Cardiac fibroblast (primary cell): ENCODE measurements at places on chromosomes 12 and 14.

DNA sequence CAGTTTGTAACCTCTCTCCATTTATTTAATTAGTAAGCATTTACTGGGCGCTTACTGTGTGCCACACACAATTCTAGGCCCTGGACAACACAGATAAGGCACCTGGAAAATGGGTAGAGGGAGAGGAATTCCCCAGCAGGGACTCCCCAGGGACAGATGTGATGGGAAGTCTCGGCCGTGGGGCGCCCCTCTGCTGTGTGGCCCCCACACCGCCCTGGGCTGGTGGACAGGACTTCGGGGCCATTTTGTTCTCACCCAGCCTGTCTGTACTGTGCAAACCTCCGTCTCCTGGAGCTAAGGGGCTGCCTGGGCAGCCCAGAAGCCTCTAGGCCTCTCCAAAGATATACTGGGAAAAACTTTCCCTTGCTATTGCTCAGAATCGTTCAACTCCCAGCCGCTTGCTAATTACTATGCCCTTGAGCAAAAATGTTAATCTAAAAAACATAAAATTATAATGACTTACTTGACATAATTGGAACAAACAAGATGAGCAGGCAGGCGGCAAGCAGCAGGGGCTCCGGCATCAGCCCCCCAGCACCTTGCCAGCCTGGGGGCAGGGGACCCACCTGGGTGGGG lies 64.4 kb upstream of the NCOR2 start:
- DNase-seq, result no peak

GRCh38 chr12:87513536-87514280 lies 515.5 kb downstream of the C12orf50 start:
- no peak for DNase-seq

GRCh38 chr12:12191008-12191407 lies 75.8 kb downstream of the LRP6 start:
- DNase-seq, result peak; percentile 40

GRCh38 chr12:93612776-93613175 lies 40.3 kb downstream of the SOCS2 start:
- no peak for DNase-seq

- DNase-seq, result peak; percentile 28
Observed at GRCh38 chr12:101086490-101087135, 123.4 kb downstream of the SLC5A8 start.

- DNase-seq, result no peak
Observed at GRCh38 chr12:9936591-9936990, 4.4 kb upstream of the CLEC2A start.

GRCh38 chr12:105279460-105280056 lies 43.6 kb upstream of the APPL2 start:
- peak; percentile 68 for DNase-seq

DNA sequence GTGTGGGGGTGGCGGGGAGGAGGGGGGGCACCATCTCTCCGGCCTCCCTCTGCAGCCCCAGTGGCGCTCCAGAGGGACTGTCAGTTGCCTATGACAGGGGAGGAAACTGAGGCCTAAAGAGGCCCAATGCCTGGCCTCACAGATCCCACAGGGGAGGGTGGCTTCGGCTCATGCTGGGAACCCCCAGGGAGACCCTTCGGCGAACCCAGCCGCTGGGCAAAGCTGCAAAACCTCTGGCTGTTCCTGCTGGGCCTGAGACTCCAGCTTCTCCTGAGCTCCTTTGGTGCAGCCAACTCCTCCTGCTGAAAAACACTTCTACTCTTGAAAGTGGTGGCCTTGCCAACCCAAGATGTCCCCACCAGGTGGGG lies 170.1 kb upstream of the RTL1 start:
- no peak for DNase-seq

- no peak for DNase-seq
Observed at GRCh38 chr12:66252771-66253170, 49.5 kb upstream of the HELB start.

DNA sequence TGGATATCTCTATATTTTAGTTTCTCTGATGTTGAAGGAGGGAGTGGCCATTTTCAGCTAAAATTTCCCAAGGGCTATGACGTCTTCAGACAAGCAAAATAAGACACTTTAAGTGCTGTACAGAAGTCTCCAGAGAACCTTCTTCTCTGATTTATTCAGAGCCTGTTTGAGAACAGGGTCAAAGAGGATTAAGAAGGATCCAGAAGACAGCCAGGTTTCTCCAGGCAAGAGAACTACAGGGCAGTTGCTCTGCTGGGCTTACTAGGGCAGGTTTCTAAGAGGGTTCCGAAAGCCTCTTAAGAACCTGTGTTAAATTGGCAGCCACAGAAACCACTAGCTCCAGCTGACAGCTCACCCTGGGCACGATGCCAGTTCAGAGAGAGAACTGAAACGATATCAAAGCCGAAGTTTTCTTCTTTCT lies 1.2 kb downstream of the MGP start:
- peak; percentile 89 for DNase-seq

DNA sequence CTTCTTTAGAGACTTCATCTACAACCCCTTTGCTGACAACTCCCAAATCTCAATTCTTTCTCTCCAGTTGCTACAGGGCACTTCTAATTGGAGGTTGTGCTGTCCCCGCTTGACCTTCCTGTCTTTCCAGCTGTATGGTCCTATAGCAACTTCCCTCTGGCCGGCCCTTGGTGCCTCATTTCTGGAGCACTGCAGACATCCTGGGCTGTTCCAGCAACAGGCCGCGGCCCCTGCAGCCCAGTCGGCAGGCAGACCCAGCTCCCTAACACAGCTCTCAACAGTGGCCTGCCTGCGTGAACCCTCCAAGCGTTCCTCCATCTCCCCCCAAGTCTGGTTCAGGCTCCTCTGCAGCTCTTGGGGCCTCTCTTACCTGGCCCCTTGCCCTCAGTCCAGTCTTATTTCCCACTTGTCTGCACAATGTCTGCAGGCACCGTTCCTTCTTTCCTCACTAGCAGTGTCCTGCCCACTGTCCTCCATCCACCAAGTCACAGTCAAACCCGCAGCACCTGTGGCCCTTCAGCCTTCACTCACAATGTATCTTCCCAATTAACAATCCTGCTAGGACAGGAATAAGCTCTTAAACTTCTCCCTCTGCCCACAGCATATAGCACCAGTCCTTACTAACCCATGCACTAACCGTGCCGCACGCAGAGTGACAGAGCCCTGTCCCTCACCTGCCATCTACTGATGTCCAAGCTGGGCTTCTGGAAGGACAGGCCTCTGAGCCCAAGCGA lies 1.6 kb upstream of the EML1 start:
- peak; percentile 24 for DNase-seq

GRCh38 chr12:96416033-96416799 lies 16.0 kb upstream of the CDK17 start:
- DNase-seq, result peak; percentile 84

DNA sequence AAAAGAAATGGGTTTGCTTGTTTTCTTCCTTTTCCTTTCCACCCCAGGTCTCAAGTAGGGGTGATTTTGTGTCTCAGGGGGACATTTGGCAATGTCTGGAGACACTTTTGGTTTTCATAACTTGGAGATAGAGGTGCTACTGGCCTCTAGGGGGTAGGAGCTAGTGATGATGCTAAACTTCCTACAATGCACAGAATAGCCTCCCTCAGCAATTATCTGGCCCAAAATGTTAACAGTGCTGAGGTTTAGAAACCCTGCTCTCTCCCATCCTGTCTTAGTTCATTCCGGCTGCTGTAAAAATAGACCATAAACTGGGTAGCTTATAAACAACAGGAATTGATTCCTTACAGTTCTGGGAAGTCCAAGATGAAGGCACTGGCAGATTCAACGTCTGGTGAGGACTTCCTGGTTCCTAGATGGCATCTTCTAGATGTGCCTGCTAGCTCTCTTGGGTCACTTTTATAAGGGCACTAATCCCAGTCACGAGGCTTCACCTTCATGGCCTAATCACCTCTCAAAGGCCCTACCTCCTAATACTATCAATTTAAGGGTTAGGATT lies 7.4 kb upstream of the GAS2L3 start:
- no peak for DNase-seq

DNA sequence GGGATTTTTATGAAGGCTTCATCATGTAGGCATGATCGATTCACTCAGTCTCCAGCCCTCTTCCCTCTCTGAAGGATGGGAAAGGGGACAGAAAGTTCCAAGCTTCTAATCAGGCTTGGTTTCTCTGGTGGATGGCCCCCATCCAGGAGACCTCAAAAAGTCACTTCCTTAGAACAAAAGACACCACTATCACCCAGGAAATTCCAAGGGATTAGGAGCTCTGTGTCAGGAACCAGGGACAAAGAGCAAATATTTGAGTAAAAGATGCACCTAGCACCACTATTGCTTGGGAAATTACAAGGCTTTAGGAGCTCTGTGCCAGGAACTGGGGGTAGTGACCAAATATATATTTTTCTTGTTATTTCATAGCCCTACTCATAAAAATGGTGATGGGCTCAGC lies 33.6 kb upstream of the TMX1 start:
- no peak for DNase-seq

- no peak for DNase-seq
Observed at GRCh38 chr14:85907536-85907935, 377.6 kb downstream of the FLRT2 start.

DNA sequence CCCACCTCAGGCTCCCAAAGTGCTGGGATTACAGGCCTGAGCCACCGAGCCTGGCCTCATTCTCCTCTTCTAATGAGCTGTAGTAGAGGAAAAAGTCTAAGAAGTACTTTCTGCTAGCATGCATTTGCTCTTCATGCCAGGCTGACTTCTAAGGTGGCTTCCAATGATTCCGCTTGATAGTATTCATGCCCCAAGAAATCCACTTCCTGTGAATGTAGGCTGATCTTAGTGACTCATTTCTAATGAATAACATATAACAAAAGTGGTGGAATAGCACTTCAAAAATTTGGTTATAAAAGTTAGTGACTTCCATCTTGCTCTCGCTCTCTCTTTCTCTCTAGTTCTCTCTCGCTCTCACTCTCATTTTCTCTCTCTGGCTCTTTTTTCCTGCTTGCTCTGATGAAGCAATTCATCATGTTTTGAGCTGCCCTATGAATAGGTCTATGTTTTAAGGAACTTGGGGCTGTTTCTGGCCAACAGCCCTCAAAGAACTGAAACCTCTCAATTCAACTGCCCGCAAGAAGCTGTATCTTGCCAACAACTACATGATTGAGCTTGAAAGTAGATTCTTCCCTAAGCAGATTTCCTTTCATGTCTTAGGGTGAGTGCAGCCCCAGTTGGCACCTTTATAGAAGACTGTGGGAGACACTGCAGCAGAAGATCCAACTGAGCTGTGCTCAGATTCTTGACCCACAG lies 282.9 kb downstream of the RMST start:
- no peak for DNase-seq

- no peak for DNase-seq
Observed at GRCh38 chr12:11943919-11944700, 126.6 kb upstream of the BCL2L14 start.

GRCh38 chr12:80412343-80412953 lies 31.6 kb upstream of the PTPRQ start:
- peak; percentile 78 for DNase-seq

GRCh38 chr12:74170645-74171477 lies 366.8 kb upstream of the ATXN7L3B start:
- no peak for DNase-seq

GRCh38 chr14:98886982-98887381 lies 385.0 kb downstream of the BCL11B start:
- DNase-seq, result no peak

- no peak for DNase-seq
Observed at GRCh38 chr12:29710104-29710503, 73.6 kb downstream of the TMTC1 start.

DNA sequence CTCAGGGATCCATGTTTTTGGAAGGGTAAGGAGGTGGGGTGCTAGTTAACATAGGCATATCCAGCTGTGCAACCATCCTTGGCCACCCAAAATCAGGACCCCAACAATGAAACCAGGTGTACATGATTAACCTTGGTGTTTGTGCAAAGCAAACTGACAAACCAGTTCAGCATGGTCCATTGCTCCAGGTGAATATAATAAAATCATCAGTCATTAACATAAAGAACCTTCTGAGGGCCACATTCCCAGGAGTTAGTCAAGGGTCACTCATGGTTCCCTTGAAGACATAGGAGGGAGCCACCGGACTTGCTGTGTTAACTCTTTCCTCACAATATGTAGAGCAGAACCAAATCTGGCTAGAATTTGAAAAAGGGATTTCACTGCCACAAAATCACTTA lies 17.8 kb downstream of the SLC38A2 start:
- DNase-seq, result no peak

GRCh38 chr12:94208622-94208966 lies 60.2 kb downstream of the PLXNC1 start:
- DNase-seq, result no peak

DNA sequence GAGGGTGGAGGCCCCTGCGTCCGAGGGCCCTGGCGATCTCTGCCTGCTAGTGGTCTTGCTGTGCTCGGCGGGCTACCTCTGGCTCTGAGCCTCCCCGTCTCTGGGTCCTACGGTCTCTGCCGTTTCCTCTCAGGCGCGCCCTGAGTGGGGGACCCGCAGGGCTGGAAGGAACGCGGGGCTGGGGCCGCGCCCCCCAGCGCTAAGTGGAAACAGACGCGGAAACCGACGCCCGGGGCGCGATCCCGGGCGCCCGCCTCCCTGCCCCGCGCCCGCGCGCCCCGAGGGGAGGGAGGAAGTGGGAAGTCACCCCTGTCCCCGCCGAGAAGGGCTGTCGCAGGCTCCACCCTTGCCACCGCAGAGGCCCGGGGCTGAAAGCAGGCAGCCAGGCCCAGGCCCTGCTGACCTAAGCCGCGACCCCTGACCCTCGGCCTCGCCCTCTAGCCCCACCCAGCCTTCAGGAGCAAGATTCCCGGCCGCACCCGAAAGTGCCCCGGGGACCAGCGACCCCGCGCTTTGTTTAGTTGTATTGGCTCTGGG lies 831 bp downstream of the CRIP1 start:
- no peak for DNase-seq

DNA sequence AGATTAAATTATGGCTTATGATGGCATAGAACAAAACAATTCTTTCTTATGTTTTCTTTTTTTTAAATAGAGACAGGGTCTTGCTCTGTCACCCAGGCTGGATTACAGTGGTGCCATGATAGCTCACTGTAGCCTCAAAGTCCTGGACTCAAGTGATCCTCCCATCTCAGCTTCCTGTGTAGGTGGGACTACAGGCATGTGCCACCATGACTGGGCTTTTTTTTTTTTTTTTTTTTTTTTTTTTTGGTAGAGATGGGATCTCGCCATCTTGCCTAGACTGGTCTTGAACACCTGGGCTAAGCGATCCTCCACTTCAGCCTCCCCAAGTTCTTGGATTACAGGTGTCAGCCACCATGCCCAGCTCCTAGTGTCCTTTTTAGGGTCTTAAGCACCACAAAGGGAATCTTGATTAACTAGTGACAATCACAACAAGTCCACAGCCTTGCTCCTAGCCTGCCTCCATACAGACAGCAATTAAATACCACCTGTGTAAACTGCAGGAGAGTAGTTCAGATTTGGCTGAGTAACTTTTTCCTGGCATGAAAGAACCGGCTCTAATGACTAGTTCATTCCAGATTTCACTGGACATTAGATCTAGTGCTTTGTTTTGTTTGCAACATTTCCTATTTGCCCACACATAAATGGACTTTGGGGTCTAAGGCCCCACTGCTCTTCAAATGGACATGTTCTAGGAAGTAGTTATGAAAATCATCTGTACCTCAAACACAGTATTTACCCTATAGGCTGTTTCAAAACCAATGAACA lies 61.6 kb downstream of the SH2B3 start:
- DNase-seq, result no peak
